Activated T-helper 2 cell treated with anti-CD3 and anti-CD28 coated beads, Interferon-gamma antibody, Interleukin-2, Interleukin-4, amounts not matched to agents 10 μg/mL and 5 μg/mL and 100 μg/mL, durations not matched to agents 14 hours and 24 hours and 36 hours (primary cell): ENCODE measurements at places on chromosomes 5 and 9.
A peak's percentile ranks its signal among the peaks of the same experiment; 100 is the strongest.

DNA sequence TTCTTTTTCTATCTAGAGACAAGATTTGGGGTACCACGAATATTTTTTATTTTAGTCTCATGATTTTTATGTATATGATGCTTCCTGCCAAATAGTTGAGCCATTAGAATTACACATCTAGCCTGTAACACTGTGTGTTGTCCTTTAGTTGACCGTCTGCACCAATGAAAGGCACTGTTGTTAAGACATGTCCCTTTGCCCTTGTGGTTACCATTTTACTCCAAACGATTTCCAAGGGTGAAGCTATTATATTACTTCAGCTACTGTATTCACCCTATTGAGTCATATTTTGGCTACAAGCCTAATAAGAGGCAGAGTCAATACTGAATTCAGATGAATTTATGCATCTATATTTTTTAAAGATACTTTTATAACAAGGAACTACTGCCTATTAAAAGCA is 207.6 kb downstream of the CETN3 start:
- no peaks in the 10 kb centered on the region for H3K36me3 ChIP-seq
- H3K27me3 ChIP-seq = no peaks in the 10 kb centered on the region
- H3K27ac ChIP-seq = no peak overlapping the region
- no peaks in the 10 kb centered on the region for H3K4me1 ChIP-seq
- DNase-seq = no peak

GRCh38 chr9:34430843-34431437 is 27.4 kb downstream of the FAM219A start:
- no peak overlapping the region for H3K27ac ChIP-seq
- DNase-seq = no peak
- no peaks in the 10 kb centered on the region for H3K4me1 ChIP-seq
- no peaks in the 10 kb centered on the region for H3K36me3 ChIP-seq
- H3K27me3 ChIP-seq = no peaks in the 10 kb centered on the region

DNA sequence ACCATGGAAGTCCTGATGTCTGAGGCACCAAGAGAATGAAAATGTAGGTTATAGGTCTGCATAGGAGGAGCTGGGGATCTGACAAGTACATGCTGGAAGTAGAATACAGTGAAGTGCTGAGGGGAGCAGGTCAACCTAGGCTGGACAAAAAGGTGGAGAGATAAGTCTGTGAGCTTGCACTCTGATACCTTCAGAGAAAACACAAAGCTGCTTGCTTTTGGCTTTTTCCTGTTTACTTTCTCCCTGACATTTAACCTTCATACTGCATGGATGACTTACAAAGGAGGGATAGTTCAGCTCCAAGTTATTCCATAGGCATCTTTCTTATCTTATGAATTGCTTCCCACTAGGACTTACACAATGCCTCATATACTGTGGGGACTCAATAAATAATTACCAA is 256.7 kb upstream of the NREP start:
- DNase-seq = no peak
- no peak overlapping the region for H3K4me3 ChIP-seq
- no peaks in the 10 kb centered on the region for H3K36me3 ChIP-seq

DNA sequence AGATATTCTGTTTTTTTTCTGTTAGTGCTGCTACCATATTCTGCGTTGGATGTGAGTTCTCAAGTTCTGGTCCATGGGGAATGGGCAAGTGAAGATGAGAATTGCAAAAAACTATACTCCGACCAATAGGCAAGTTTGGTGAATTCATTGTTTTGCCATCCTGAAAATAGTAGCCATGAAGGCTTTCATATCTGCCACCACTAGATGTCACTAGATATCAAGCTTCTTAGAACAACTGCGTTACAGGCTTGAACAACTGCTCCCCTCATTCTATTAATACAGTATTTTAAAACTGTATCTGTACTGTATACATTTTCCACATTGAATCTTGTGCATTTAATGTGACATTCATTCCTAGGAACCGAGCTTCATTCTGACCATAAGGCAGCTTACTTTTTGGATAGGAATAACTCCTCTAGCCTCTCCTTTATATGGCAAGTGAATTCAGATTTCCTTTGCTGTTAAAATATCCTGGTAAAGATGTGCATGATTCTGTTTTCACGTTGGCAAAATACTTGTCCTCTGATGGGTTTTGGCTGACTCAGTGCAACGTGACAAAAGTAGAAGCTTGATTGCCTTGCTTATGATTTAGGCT is 163.6 kb downstream of the SREK1 start:
- no peak overlapping the region for H3K27ac ChIP-seq
- peaks cover 6% of the 10 kb centered on the region for H3K4me1 ChIP-seq
- H3K27me3 ChIP-seq = peaks cover 13% of the 10 kb centered on the region
- no peaks in the 10 kb centered on the region for H3K36me3 ChIP-seq
- DNase-seq = no peak

- H3K27ac ChIP-seq = no peak overlapping the region
- peaks cover 48% of the 10 kb centered on the region for H3K27me3 ChIP-seq
- no peak overlapping the region for H3K4me3 ChIP-seq
- H3K36me3 ChIP-seq = no peaks in the 10 kb centered on the region
- DNase-seq = no peak
- H3K4me1 ChIP-seq = no peaks in the 10 kb centered on the region
Observed at GRCh38 chr9:93182572-93182971, 1.4 kb upstream of the WNK2 start.

DNA sequence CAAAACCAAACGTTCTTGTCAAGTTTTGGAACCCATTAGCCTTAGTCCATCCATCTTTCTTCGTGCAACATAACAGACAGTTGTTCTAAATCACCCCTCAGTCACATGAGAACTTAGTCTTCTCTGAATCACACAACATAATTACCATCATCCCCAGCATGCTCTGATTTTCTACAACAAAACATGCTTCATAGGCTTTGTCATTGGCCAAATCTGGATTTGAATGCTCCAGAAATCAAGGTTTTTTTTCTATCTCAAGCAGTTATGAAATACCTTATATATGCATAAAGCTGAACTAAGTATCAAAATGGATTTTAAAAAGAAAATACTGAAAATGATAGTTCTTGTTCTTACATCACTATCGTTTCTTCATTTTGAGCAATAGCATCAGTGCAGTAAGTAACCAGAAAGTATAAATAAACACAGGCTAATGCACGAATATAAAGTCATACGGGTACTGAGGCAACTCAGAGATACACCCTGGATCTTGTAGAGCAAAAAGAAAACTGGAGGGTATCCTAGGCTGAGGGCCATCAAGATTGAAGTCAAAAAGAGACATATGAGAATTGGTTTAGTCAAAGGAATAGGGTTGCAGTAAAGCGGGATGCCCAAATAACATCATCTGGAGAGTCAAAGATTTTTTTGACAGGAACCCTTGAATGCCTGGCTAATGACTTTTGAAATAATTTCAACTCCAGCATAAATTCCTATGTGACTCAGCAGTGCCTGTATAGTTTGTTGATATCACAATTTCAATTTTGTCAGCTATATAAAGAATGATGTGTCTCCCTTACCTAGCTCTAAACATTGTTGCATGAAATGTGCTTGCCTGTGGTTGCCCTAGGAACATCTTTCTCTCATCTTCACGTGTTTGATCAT is 164.7 kb downstream of the ADAMTSL1 start:
- no peaks in the 10 kb centered on the region for H3K36me3 ChIP-seq
- DNase-seq = no peak
- H3K4me1 ChIP-seq = no peaks in the 10 kb centered on the region
- no peaks in the 10 kb centered on the region for H3K27me3 ChIP-seq
- no peak overlapping the region for H3K27ac ChIP-seq

DNA sequence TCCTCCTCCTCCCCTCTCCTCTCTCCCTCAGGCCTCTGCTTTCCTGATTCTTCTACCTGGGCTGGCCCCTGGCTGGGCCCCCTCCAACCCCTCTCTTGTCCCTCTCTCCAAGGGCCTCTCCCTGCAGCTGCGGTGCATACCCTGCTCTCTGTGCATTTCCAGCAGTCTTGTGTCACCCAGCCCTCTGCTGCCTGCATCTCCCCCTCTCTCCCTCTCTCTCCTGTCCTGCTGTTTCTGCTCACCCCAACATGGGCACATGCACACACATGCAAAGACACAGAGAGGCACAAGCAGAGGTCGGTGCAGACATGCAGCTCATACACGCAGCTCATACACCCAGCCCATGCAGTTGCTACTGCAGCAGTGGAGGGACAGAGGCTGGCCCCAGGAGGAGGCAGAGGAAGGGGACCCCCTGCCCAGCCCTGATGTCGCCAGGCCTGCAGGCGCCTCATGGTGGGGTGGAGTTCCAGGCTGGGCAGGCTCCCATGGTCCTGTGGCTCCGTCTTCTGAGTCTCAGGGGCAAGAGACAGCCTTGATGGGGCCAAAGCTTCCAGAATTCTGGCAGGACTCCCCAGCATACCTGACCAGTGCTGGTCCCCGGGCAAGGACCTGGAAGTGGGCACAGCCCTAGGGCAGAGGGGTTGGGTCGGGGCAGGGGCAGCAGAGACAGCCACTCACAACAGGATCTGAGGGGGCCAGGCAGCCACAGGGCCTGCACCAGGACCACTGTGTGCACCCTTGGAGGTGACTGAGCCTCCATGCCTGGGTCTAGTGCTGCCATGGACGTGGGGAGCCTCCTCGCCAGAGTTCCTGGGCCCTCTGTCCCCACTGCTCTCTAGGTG is 216.9 kb downstream of the C9orf50 start:
- no peaks in the 10 kb centered on the region for H3K36me3 ChIP-seq
- H3K27me3 ChIP-seq = peaks cover 6% of the 10 kb centered on the region
- no peaks in the 10 kb centered on the region for H3K4me1 ChIP-seq
- DNase-seq = no peak
- no peak overlapping the region for H3K4me3 ChIP-seq
- H3K27ac ChIP-seq = no peak overlapping the region

- peaks cover 16% of the 10 kb centered on the region for H3K36me3 ChIP-seq
- no peak overlapping the region for H3K27ac ChIP-seq
- no peaks in the 10 kb centered on the region for H3K27me3 ChIP-seq
- peaks cover 21% of the 10 kb centered on the region for H3K4me1 ChIP-seq
- no peak for DNase-seq
- H3K4me3 ChIP-seq = no peak overlapping the region
Observed at GRCh38 chr9:137191691-137192447, 3.4 kb downstream of the SSNA1 start.

GRCh38 chr5:58763390-58763789 is 180.5 kb downstream of the RAB3C start:
- DNase-seq = no peak
- H3K36me3 ChIP-seq = no peaks in the 10 kb centered on the region
- no peak overlapping the region for H3K27ac ChIP-seq

GRCh38 chr5:65831276-65831675 is 95.1 kb upstream of the ERBIN start:
- no peak for DNase-seq
- H3K4me3 ChIP-seq = no peak overlapping the region
- no peaks in the 10 kb centered on the region for H3K36me3 ChIP-seq
- peaks cover 4% of the 10 kb centered on the region for H3K4me1 ChIP-seq

- no peak for DNase-seq
- H3K4me3 ChIP-seq = no peak overlapping the region
Observed at GRCh38 chr9:94808926-94809700, 82.6 kb downstream of the AOPEP start.

DNA sequence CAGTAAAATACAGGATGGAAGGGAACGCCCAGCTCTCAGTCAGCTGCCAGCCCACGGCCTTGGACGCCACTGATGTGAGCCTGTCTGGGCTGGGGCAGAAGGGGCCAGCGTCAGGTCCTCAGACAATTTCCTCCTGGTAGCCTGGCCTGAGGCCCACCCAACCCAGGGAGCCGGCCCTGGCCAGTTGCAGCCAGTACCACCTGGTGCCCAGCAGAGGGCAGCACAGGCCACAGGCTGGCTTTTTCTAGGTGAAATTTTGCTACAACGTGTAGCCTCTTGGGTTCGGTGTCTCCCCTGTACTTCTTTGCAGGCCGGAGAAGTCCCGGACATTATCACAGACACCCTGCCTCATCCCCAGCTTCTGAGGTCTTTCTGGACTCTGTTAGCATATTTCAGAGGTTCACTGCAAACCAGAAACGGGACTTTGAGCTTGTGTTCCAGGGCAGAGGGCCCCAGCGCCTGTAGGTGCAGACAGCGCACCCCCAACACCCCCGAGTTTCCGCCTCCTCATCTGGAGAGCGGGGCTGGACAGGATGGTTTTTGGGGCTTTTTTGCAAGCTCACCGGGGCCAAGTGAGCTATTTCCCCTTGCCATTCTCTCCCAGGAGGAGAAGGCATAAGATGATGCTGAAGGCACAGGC is 45.9 kb upstream of the KCNMB1 start:
- peak; percentile 27 for DNase-seq
- no peaks in the 10 kb centered on the region for H3K36me3 ChIP-seq
- no peak overlapping the region for H3K4me3 ChIP-seq
- H3K27me3 ChIP-seq = peaks cover 5% of the 10 kb centered on the region
- no peaks in the 10 kb centered on the region for H3K4me1 ChIP-seq

- no peak overlapping the region for H3K4me3 ChIP-seq
- no peaks in the 10 kb centered on the region for H3K27me3 ChIP-seq
- H3K27ac ChIP-seq = no peak overlapping the region
Observed at GRCh38 chr5:179288809-179289185, 56.5 kb downstream of the ADAMTS2 start.

- no peak overlapping the region for H3K4me3 ChIP-seq
- no peak for DNase-seq
- peaks cover 76% of the 10 kb centered on the region for H3K36me3 ChIP-seq
- peak overlapping the region; percentile 21 for H3K27ac ChIP-seq
- H3K4me1 ChIP-seq = peaks cover 5% of the 10 kb centered on the region
Observed at GRCh38 chr9:129811967-129812363, 9.0 kb downstream of the TOR1B start.

DNA sequence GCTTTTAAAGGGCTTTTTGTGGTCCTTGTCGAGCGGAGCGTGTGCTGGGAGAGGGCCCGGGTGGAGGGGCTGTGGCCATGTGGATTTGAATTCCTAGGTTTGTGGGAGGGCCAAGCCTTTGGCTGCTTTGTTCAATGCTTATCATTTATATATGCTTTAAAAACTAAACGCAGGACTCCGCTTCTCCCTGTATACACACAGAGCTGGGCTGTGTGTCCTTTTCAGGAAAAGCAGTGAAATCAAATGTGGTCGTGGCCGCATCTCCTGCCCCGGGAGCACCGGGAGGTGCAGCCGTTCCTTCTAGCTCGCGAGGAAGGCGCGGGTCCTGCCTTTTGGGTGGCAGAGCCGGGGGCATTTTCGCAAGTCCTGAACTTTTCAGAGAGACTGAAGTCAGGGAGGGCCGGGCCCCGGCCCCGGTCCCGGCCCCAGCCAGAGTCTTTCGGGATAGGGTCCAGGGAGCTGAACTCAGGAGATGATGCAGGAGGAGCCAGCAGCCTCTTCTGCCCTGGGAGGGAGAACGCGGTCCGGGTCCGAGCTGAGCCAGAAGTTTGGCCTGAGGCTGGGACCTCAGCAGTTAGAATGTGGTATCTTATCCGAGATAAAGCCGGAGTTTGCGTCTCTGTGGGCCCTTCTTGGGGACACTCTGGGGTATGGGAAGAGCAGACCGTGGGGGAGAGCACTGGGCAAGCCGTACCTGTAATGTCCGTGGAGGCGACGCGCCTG is 158.8 kb downstream of the C9orf152 start:
- peak; percentile 18 for DNase-seq
- H3K27me3 ChIP-seq = no peaks in the 10 kb centered on the region
- H3K4me3 ChIP-seq = peak overlapping the region; percentile 94
- peaks cover 46% of the 10 kb centered on the region for H3K4me1 ChIP-seq
- H3K27ac ChIP-seq = peak overlapping the region; percentile 94

GRCh38 chr9:79012561-79012960 is 559.2 kb upstream of the TLE4 start:
- no peaks in the 10 kb centered on the region for H3K27me3 ChIP-seq
- H3K36me3 ChIP-seq = no peaks in the 10 kb centered on the region
- H3K4me3 ChIP-seq = no peak overlapping the region
- H3K4me1 ChIP-seq = no peaks in the 10 kb centered on the region
- H3K27ac ChIP-seq = no peak overlapping the region

- peaks cover 22% of the 10 kb centered on the region for H3K27me3 ChIP-seq
- H3K4me1 ChIP-seq = peaks cover 5% of the 10 kb centered on the region
- peak; percentile 58 for DNase-seq
- H3K4me3 ChIP-seq = peak overlapping the region; percentile 27
Observed at GRCh38 chr5:120457839-120458507, 6.1 kb upstream of the PRR16 start.
